ENCODE measurements at places on chromosomes 3 and 15. TPM values are rescaled to one million over a fixed set of nuclear protein-coding genes. Genes with fewer than 3 reads are reported as not detected.

DNA sequence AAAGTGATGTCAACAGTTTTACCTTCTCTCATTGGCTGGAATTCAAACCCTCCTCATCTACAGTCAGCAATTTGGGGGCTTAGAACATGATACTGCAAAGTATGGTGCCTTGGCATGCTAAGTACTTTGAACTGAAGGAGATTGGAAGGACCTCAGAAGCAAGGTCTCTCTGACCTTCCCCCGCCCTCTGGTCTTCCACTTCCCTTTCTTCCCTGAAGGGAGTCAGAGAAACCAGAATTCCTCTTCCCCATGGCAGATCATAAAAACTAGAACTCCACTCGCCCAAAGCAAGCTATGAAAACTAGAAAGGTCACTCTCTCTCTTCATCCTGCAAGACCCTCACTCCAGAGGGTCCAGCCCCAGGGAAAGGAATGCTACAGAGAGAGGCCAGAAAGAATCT, 64.2 kb downstream of the CD200R1L start:
- no peaks in the 10 kb centered on the region for H3K4me1 ChIP-seq
- H3K27ac ChIP-seq = no peak overlapping the region
- no peak for DNase-seq
- no peaks in the 10 kb centered on the region for H3K36me3 ChIP-seq
- H3K4me3 ChIP-seq = no peak overlapping the region

- no peaks in the 10 kb centered on the region for H3K36me3 ChIP-seq
- H3K27ac ChIP-seq = no peak overlapping the region
- no peaks in the 10 kb centered on the region for H3K27me3 ChIP-seq
- H3K4me1 ChIP-seq = no peaks in the 10 kb centered on the region
These were observed 184.6 kb downstream of the DCLK3 start for GRCh38 chr3:36579746-36580145.

DNA sequence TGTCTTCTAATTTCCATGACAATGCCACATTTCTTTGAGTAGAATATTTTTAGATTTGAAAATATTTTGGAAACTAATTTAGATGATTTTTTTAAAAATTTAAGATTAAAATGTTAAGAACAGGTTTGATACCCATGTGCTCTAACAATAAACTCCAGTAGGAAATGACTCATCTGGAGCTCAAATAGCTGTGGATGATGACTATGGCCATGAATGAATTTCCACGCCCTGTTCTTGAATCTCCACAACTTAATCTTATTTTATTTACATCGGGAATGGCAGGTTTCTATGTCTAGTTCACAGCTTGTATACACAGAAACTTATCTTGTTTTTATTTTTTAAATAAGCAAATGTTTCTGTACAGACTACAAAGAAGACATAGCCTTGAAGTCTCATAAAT, 726.8 kb downstream of the NAALADL2 start:
- H3K4me3 ChIP-seq = no peak overlapping the region
- no peaks in the 10 kb centered on the region for H3K27me3 ChIP-seq
- H3K36me3 ChIP-seq = no peaks in the 10 kb centered on the region
- H3K27ac ChIP-seq = no peak overlapping the region
- H3K4me1 ChIP-seq = no peaks in the 10 kb centered on the region

ZMYND10 gene
- total RNA-seq = 1.5 TPM
